ENCODE measurements at places on chromosomes 11 and 22.

DNA sequence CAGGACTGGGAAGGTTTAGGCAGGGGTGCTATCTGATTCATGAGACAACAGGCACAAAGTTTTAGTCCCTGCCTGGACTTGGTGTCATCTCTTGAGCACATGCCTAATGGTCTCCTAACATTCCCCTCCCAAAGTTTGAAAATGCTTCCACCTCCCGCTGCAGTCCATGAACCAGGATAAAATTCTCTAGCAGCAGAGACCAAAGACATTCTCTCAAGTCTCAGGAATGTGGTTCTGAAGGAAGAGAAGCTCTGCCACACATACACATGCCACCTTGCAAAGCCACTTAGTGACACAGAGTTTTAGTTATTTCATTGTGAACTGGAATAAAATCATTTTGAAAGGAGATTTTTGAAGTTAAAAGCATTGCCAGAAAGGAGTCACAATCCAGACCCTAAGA, 15.5 kb downstream of the OR51B6 start:
- DNase-seq, result no peak

DNA sequence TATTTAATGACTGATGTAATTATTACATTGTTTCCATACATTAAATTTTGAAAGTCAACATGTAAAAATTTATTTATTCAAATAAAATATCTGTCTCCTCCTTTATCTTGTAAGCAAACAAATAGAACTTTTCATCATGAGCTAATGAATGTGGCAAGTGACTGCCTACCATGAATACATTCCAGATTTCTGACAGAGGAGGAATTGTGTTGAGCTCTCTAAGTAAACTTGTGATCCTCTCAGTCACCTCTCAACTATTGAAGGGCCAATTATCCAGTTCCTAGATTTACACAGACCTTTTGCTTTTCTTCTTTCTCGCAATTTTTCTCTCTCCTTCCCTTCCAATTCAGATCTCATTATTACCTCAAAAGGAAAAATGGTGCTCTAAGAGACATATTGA, 21.5 kb downstream of the PRRG4 start:
- no peak for DNase-seq

- no peak for DNase-seq
Measured at GRCh38 chr11:68293708-68294107, 18.7 kb upstream of the LRP5 start.

DNA sequence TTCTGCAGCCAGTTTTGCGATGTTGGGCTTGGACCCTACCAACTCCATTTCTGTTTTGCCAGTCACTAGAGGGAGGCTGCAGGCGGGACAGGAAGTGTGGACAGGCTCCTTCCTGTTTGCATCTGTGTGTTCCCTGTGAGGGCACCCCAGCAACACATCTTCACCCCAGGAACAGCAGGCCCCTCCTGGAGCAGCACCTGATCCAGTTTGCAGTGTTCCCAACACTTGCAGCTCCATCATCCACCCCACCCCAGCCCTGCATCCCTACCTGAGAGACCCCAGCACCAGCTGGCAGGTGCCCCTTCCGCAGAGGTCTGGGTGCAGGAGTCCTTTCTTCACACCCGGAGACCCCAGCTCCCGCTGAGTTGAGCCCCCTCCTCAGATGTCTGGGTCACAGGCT, 7.4 kb upstream of the VSIG10L2 start:
- DNase-seq, result no peak

DNA sequence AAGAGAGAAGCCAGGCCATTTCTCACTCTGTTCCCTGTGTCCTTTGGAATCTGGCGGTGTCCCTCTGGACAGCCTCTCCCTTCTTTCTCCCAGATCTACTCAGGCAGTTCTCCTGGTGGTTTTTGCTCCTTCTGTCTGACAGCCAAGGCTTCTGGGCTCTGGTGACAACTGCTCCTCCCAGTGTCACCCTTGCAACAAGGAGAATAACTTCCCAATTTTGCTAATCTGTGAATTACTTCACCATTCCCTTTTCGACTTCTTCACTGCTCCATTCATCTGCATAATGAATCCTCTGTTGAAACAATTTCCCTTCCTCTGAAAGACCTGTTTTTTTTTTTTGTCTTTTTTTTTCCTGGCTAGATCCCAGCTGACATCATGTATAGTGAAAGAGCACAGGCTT, 56.3 kb upstream of the PDE3B start:
- no peak for DNase-seq

DNA sequence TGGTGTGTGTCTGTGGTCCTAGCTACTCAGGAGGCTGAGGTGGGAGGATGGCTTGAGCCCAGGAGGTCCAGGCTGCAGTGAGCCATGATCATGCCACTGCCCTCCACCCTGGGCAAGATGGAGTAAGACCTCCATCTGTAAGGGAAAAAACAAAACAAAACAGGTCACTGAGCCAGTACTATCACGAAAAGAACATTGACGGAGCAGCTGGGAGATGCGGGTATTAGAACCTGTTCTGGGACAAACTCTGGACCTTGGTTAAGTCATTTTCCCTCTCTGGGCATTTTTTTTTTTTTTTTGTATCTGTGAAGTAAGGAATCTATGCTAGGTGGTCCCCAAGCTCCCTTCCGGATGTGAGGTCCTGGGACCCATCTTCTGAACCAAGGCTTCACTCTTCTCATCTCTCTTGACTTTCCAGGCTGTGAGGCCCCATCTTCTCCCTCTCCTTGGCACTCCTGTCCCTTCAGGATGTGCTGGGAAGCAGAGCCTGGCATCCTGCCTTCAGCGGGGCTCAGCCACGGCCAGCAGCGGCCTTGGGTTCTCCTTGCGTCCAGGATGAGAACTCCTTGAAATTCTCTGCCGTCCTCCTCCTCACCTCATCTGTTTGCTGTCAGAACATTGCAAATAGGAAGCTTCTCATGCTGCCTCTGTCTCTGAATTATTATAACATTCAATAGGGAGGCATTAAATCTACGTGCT, 130.8 kb downstream of the GRIK4 start:
- DNase-seq, result no peak

DNA sequence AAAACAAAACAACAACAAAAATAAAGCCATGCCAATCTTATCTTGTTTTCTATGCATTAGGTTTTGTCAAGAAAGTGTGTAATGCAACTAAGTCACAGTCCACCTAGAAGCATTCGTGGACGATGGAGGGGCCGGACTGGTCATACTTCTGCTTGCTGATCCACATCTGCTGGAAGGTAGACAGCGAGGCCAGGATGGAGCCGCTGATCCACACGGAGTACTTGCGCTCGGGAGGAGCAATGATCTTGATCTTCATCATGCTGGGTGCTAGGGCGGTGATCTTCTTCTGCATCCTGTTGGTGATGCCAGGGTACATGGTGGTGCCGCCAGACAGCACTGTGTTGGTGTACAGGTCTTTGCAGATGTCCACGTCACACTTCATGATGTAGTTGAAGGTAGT, 18.3 kb upstream of the EP300 start:
- no peak for DNase-seq

- DNase-seq, result no peak
Measured at GRCh38 chr11:103947546-103947919, 88.9 kb upstream of the DDI1 start.

DNA sequence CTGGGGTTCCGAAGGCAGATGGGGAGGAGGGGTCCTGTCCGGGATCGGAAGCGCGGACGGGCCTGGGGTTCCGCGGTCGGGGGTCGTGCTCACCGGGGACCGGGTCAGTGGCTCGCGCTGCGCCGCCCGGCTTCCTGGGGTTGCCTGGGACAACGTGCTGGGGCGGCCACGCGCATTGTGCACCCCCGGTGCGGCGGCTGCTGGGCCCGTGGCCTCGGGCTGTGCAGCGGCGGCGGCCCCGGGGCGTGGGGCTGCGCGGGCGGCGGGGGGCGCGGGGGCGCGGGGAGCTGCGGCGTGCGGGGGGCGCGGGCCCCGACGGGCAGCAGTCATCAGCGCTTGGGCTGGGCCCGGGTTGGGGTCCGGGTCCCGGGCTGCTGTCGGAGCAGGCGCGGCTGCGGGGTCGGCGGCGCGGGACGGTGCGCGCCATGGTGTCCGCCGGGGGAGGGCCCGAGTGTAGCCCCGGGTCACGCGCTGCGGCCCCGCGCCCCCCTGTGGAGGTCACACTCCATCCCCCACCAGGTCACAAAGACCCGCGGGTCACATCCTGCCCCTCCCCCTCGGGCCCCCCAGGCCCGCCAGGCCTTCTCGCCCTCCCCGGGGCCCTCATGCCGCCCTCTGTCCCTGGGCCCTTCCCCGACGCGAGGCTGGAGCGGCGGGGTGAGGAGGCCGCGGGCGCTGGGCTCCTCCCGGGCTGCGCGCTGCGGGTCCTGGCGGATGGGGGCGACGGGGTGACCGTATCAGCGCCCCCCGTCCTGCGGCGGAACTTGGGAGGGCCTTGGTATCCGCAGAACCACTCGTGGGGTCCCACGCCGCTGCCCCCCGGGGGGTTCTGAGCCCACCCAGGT, at the start of gene TTLL8:
TTLL8 (minus strand) TSS at position 238 of the 845 bp plus-strand sequence.
- no peak for DNase-seq

DNA sequence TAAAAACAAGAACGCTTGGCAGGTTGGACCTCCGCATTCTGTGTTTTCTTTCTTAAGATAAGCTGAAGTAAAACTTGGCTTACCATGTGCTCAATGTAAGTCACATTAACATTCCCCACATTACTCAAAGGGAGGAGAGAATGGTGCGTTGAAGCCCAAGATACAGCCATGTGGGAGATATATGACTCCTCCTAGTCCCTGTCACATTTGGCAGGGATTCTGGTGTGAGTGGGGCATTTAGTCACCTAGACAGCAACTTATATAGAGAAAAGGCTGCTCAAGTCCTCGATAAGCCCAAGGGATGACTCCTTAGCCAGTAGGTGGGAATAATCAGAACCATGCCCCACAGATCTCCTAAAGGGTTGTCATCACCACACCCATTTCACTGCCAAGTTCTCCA, 4.6 kb downstream of the PRSS23 start:
- DNase-seq, result no peak

GRCh38 chr11:112901924-112902323, 59.3 kb upstream of the NCAM1 start:
- no peak for DNase-seq

- DNase-seq, result no peak
Measured at GRCh38 chr11:28460348-28460747, 352.2 kb downstream of the METTL15 start.

GRCh38 chr22:28884747-28885350, 1.5 kb downstream of the ZNRF3 start:
- DNase-seq, result no peak

- no peak for DNase-seq
Measured at GRCh38 chr22:45887202-45888131, 89.5 kb downstream of the WNT7B start.

DNA sequence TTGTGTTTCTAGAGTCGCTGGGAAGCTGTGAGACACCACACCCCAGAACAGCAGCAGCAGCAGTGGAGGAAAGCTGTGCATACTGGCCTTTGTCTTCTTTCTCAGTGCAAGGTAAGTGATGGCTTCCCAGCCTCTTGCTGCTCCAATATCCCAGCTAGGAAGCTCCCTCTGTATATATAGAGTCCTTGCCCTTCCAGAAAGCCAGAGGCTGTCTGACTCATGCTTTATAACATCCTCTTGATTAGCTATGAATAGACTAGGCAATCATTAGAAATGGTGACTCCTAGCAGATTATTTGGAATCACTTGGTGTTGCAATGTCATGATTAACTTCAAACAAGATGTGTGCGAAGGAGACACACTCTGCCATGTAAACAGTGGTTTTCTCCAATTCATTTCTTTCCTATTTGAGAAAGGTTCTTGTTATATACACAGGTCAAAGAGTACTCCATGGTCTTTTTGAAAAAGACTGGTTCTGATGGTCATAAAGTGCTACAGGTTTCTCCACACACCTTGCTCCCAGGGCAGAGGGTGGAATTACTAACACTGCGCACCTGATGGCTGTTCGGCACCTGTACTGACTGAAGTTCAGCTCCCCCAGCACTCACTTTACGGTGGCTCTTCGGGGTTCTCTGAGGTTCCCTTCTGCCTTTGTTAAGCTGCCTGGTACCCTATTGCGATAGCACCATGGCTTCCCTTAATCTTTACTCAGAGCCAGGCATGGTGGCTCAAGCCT, at the start of gene MMP1:
MMP1 (minus strand) TSS at position 149 of the 735 bp plus-strand sequence; CDS start at position 81, 68 bp downstream.
- DNase-seq, result no peak

GRCh38 chr11:6205366-6205765, at the start of gene C11orf42:
Gene C11orf42 (plus strand): TSS chr11:6205557. CDS start chr11:6205616, 59 bp downstream.
- DNase-seq, result no peak

- no peak for DNase-seq
Measured at GRCh38 chr22:30521368-30522156, 16.1 kb upstream of the SEC14L4 start.

DNA sequence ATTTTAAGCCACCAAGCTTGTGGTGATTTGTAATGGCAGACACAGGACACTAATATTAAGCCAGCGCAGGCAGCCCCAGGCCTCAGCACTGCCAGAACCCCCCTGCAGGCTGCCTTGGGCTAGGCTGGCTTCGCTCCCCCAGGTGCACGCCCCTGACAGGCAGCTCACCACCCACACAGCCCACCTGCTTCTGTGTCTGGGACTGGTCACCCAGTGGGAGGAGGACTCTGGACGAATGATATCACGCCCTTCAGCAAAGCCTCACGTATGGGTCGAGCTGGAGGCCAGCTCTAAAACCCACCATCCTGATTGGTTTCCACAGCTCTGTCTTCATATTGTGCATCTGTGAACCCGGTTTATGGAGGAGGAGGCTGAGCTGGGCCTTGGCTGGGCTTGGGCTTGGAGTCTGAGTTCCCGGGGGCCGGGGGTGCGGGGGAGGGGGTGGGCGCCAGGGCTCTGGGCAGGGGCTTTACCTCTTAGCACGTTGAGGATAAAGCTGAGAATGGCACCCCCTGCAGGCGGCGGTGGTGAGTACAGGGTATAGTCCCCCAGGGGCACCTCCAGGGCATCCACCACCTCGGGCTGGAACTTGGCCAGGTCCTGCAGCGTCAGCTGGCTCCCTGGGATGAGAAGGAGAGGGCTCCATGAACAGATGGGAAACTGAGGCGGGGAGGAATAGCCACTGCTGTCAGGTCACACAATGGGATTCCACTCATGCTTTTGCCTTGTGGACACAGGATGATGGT, 13.8 kb downstream of the GGT5 start:
- DNase-seq, result no peak

Measured in GM18507 (cell line).